ENCODE measurements at places on chromosomes 7 and 10.

- no peak for DNase-seq
Observed at GRCh38 chr7:47295606-47296005, 286.3 kb downstream of the TNS3 start.

DNA sequence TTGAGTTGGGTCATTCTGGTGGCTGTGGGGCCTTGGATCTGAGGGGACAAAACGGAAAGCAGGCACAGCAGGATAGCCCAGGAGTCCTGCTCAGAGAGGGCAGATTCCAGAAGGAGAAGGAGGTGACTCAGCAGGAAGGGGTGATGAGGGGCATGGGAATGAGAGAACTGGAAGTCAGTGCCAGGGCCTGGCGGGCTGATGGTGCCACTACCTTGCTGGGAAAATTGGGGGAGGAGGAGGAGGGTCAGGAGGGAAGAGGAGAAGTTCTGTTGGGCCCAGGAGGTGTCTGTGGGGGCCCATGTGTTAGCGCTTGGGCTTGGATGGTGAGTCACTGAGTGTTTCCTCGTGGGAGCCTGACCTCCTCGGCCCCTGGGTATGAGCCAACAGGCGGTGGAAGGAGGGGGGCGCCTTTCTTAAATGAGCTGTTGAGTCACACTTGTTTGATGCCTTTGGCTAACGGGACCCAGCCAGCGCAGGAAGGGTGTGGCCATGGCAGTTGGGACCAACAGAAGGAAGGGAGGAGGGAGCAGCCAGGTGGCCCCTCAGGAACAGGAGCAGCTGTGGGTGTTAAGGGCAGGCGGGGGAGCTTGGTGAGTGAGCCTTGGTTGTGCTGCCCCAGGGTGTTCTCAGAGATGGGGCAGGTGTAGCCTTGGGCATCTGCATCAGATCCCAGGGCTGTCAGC is 130.0 kb upstream of the BTBD16 start:
- DNase-seq, result no peak

DNA sequence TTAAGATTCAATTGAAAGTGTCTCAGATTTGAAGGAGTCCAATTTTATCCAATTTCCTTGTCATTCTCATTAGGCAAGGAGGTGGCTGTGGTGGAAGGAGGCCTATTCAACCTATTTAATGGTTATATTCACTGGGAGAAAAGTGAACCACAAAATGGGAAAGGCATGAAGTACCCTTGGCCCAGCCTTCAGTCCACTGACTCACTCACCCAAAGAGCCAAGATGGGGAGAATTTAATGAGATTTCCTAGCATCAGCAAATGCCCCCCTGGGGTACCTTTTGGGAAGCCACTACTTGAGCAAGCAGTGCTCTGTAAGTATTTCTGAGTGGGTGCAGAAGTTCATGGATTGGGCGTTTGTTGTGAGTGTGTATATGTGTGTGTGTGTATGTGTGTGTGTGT is 144.1 kb downstream of the NRP1 start:
- DNase-seq, result no peak

DNA sequence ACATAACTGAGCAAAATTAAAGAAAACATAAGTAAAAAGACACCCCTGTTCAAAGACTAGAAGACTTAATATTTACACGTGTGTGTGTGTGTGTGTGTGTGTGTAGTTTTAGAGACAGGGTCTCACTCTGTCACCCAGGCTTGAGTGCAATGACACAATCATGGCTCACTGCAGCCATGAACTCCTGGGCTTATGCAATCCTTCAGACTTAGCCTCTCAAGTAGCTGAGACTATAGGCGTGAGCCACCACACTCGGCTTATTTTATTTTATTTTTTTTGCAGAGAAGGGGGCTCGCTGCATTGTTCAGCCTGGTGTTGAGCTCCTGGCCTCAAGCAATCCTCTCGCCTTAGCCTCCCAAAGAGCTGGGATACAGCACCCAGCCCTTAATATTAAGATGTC is 90.3 kb downstream of the JMJD1C start:
- no peak for DNase-seq

GRCh38 chr10:126061526-126061925 is 165.2 kb downstream of the FANK1 start:
- DNase-seq, result no peak

- no peak for DNase-seq
Observed at GRCh38 chr7:2000746-2001321, 231.9 kb downstream of the MAD1L1 start.

GRCh38 chr7:39493934-39494333 is 72.3 kb upstream of the YAE1 start:
- no peak for DNase-seq

DNA sequence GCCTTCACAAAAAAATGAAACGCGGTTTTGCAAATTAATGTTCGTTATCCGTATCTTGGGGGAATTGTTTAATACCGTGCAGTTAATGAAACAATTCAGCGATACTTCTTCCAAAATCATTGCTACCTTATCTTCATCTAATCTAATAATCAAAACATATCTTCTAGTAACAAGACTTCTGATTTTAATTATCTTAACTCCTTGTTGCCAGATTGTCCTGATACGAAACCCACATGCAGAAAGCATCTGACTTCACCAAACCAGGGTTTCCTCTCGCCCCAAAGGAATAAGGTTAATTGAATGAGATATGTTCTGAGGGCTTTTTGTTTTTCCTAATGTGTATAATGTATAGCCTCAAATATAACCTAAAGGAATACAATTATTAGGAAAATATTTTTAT is 105.2 kb upstream of the SH2B2 start:
- DNase-seq, result no peak

DNA sequence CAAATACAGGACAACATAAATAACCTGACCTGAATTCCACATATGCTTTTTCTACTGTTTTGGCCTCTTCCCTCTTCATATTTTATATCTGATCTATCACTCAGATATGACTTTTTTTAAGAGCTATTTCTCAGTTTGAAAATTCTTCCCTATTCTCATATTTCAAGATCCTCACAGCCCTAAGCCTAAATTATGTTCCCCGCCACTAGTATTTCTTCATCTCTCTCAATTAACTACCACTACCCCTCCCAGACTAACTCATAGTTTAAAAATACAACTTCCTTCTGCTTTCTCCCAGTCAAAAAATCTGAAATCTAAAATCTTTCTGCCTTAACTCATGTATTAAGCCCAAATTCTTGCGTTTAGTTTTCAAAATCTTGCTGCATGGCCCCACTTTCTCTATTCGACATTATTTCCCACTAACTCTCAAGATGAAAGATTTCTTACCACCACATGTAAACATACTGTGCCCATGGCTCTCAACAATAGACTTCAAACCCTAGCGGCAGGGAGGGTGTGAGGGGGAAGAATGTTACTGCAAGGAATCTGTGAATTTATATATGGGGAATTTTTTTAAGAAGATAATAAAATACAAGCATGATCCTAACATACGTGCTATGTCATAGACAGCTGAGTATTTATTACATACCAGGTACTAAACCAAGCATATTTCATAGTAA is 64.6 kb downstream of the TFEC start:
- DNase-seq, result no peak

GRCh38 chr7:6589829-6590644 is at the start of gene INTS15:
INTS15 (plus strand) TSS chr7:6590021; CDS start chr7:6590284, 263 bp downstream.
- no peak for DNase-seq

- no peak for DNase-seq
Observed at GRCh38 chr7:46363688-46364087, 442.6 kb upstream of the IGFBP3 start.

DNA sequence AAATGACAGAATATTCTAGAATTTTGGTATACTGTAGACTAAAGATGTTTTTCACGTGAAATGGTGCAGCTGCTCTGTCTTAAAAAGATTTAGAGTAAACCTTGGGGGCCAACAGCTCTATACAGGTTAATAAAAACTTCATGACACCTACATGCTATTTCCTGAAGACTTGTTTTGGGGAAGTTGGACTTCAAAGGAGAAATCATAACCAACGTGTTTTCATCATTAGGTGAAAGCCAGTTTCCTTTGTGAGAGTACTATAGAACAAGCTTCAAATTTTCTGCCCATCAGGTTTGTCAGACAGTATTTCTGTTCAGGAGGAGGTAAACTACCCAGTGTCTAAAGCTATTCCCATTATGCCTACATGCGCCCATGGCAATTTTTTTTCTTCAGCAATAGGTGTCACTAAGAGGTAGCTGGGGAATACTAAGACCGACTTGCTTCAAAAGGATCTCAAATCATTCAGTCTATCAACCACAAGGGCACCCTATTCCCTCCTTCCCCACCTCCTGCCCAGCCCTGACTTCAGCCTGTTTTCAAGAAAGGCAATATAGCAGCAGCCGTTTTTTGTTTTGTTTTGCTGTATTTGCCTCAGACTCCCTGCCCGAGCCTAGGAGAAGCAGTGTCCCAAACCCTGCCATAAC is 237.3 kb upstream of the SP8 start:
- DNase-seq, result no peak

- DNase-seq, result no peak
Observed at GRCh38 chr7:98278936-98279335, 2.5 kb upstream of the BRI3 start.

DNA sequence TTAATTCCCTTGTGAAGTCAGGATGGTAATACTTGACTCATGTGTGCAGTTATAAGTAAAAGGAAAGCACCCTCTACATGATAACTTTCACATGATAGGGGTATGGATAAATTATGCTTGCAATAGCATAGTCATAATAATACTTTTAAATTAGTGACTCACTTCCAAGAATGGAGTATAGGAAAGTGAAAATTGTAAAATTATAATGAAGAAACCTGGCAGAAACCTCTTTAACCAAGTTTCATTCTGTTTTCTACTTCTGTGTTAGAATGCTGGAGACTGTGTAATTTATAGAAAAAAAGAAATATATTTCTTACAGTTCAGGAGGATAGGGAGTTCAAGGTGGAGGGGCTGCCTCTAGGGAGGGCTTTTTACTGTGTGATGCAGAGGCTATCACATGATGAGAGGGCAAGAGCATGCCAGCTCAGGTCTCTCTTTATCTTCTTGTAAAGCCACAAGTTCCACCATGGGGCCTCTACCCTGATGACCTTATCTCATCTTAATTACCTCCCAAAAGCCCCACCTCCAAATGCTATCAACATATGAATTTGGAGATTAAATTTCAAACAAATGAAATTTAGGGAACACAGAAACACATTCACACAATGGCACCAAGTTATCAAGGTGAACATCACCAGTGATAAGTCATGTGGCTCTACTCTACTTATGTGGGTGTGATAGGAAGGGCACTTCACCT is 43.2 kb downstream of the HDAC9 start:
- no peak for DNase-seq

- DNase-seq, result no peak
Observed at GRCh38 chr7:72924386-72924732, 536 bp upstream of the POM121 start.

DNA sequence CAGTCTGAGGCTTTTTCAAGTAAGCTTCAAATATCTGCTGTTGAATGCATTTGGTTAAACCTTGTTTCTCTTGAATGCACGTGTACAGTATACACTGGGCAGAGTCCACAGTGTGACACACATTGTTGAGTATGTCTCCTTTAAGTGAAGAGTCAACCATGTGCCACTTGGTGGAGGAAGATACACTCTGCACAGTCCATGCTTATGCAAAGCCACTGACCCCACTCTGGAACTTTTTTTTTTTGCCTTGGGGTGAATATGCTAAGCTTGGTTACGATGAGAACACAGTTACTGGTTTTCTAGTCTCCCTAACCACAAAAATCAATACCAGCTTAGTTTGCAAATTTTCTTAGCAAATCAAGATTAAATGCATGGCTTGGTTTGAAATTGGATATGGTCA is 186.8 kb upstream of the VIPR2 start:
- DNase-seq, result no peak

DNA sequence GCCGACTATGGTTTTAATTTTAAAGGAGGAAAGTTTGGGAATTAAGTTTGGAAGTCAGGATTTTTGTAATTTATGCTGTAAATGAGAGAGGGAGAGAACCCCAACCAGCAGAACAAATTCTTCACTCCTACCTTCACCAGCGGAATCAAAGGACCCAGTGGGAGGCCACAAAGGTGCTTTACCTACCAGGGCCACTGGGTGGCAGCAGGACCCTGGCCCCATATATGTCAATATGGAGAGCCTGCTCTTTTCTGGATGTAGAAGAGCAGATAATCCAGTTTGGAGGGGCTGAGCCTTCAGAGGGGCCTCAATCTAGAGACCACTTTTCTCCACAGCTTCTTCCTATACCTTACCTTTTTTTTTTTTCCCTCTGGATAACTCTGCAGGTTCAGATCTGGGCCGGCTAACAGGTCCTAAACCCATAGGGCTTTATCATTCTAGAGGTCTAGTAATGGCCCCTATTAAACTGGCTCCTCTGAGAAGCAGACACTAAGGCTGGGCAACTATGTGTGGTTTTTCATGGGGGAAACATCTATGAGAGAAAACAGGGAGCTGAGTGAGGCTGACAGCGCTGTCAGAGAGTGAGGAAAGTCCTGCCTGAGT is 8.5 kb upstream of the SCD start:
- DNase-seq, result no peak

GRCh38 chr7:118948508-118948907 is 724.0 kb downstream of the ANKRD7 start:
- no peak for DNase-seq

DNA sequence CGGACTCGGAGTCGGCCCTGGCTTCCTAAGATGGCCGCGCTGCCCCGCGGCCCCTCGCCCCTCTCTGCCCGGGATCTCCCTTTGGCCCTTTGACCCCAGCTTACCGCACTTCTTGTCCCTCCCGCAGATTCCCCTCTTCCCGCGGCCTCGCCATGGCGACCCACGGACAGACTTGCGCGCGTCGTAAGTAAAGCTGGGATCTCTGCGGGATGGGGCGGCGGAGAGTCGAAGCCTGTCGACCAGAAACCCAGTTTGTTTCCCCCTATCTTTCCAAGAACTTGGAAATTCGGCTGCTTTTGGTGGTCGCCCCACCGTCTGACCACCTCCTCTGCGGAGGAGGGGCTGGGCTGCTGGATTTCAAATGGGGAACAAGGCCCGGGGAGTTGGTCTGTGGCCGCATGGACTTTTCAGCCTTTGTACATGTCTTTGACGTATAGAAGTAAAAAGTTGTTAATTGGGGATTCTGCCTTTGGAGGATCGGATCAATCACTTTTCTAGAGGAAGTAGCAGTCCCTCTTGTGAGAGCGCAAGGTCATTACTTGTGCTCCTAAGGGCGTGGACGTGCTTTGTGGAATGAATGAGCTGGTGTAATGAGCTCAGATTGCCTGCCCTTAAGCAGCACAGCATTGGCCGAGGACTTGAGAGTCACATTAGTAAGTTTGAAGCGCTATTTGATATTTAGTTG is 553 bp downstream of the VDAC2 start:
- DNase-seq, result no peak

Measured in cortex of kidney (tissue), 1 donor.